ENCODE measurements at places on chromosomes 13 and 19. TPM values are rescaled to one million over a fixed set of nuclear protein-coding genes. Genes with fewer than 3 reads are reported as not detected.
A peak's percentile ranks its signal among the peaks of the same experiment; 100 is the strongest.

Gene MATK
- 1.7 TPM for total RNA-seq

Gene CEACAM4
- not detected for total RNA-seq

Gene NMRK2
- total RNA-seq = not detected

Gene CGB1
- not detected for total RNA-seq

Gene SYT3
- total RNA-seq = not detected

- H3K27me3 ChIP-seq = peaks cover 31% of the 10 kb centered on the region
- DNase-seq = no peak
- H3K4me3 ChIP-seq = peak overlapping the region; percentile 70
- H3K4me1 ChIP-seq = peaks cover 27% of the 10 kb centered on the region
Measured at GRCh38 chr13:99746637-99747402, 224.7 kb downstream of the ZIC5 start.

- no peak for DNase-seq
- H3K36me3 ChIP-seq = no peaks in the 10 kb centered on the region
- no peak overlapping the region for H3K4me3 ChIP-seq
- H3K4me1 ChIP-seq = no peaks in the 10 kb centered on the region
Measured at GRCh38 chr13:108927615-108928014, 298.2 kb downstream of the MYO16 start.

- H3K4me1 ChIP-seq = no peaks in the 10 kb centered on the region
- no peak for DNase-seq
- no peak overlapping the region for H3K4me3 ChIP-seq
- no peaks in the 10 kb centered on the region for H3K27me3 ChIP-seq
- H3K36me3 ChIP-seq = peaks cover 5% of the 10 kb centered on the region
- H3K27ac ChIP-seq = no peak overlapping the region
Measured at GRCh38 chr13:95247171-95247570, 54.1 kb downstream of the ABCC4 start.

- no peak overlapping the region for H3K27ac ChIP-seq
- H3K4me3 ChIP-seq = no peak overlapping the region
- no peak for DNase-seq
- H3K27me3 ChIP-seq = peaks cover 35% of the 10 kb centered on the region
- H3K36me3 ChIP-seq = no peaks in the 10 kb centered on the region
Measured at GRCh38 chr13:112446867-112447266, 70.7 kb downstream of the SPACA7 start.

GRCh38 chr19:16970821-16971220 is 55.8 kb downstream of the CPAMD8 start:
- no peaks in the 10 kb centered on the region for H3K27me3 ChIP-seq
- peaks cover 21% of the 10 kb centered on the region for H3K36me3 ChIP-seq
- H3K4me3 ChIP-seq = no peak overlapping the region
- H3K4me1 ChIP-seq = no peaks in the 10 kb centered on the region
- H3K27ac ChIP-seq = no peak overlapping the region
- DNase-seq = no peak

- peaks cover 3% of the 10 kb centered on the region for H3K27me3 ChIP-seq
- no peak overlapping the region for H3K4me3 ChIP-seq
Measured at GRCh38 chr19:41552558-41552957, 23.4 kb upstream of the CEACAM21 start.

- no peak overlapping the region for H3K4me3 ChIP-seq
- peaks cover 13% of the 10 kb centered on the region for H3K27me3 ChIP-seq
- DNase-seq = no peak
- H3K36me3 ChIP-seq = no peaks in the 10 kb centered on the region
- no peak overlapping the region for H3K27ac ChIP-seq
- H3K4me1 ChIP-seq = peaks cover 3% of the 10 kb centered on the region
Measured at GRCh38 chr13:23960566-23961156, 63.4 kb upstream of the C1QTNF9B start.

GRCh38 chr13:66577358-66577757 is 652.8 kb downstream of the PCDH9 start:
- no peaks in the 10 kb centered on the region for H3K4me1 ChIP-seq
- no peak for DNase-seq
- H3K4me3 ChIP-seq = no peak overlapping the region
- peaks cover 1% of the 10 kb centered on the region for H3K36me3 ChIP-seq
- H3K27ac ChIP-seq = no peak overlapping the region
- peaks cover 9% of the 10 kb centered on the region for H3K27me3 ChIP-seq

- no peak overlapping the region for H3K4me3 ChIP-seq
- no peaks in the 10 kb centered on the region for H3K36me3 ChIP-seq
- no peak for DNase-seq
- H3K4me1 ChIP-seq = peaks cover 7% of the 10 kb centered on the region
- no peak overlapping the region for H3K27ac ChIP-seq
Measured at GRCh38 chr13:34474187-34474868, 467.7 kb upstream of the NBEA start.

- peak overlapping the region; percentile 97 for H3K4me3 ChIP-seq
- peak overlapping the region; percentile 90 for H3K27ac ChIP-seq
- H3K4me1 ChIP-seq = peaks cover 30% of the 10 kb centered on the region
- no peak for DNase-seq
- H3K36me3 ChIP-seq = no peaks in the 10 kb centered on the region
Measured at GRCh38 chr19:56141417-56141993, 418 bp downstream of the ZNF444 start.

GRCh38 chr13:73576291-73576690 is 517.5 kb downstream of the KLF5 start:
- H3K36me3 ChIP-seq = no peaks in the 10 kb centered on the region
- H3K4me3 ChIP-seq = no peak overlapping the region
- no peaks in the 10 kb centered on the region for H3K27me3 ChIP-seq
- H3K27ac ChIP-seq = no peak overlapping the region
- no peaks in the 10 kb centered on the region for H3K4me1 ChIP-seq

DNA sequence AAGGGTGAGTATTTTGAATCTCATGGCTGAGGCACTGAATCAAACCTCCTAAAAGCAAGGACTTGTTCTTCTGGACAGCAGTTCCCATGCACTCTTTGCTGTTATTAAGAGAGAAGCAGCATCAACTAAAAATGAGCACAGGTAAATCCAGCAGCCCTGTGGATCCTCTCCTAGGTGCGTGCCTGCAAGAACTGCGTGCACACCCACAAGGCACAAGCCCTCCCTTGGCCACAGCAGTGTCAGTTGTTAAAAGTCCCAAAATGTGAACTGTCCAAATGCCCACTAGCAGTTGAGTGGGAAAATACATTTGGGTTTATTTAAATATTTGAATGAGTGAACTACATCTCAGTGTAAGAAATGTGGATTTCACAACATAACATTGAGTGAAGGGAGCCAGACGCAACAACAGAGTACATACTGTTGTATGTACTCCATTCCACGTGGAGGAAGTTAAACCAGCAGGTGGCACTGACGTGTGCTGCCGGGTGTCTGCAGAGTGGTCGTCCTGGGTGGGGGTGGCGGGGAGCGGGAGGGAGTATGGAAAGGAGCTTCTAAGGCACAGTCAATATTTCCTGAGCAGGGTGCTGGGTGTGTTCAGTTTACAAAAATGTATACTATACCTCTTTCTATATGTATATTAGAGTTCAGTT is 266.4 kb downstream of the NALCN start:
- H3K4me1 ChIP-seq = peaks cover 4% of the 10 kb centered on the region
- no peaks in the 10 kb centered on the region for H3K36me3 ChIP-seq
- peaks cover 36% of the 10 kb centered on the region for H3K27me3 ChIP-seq
- H3K4me3 ChIP-seq = no peak overlapping the region

DNA sequence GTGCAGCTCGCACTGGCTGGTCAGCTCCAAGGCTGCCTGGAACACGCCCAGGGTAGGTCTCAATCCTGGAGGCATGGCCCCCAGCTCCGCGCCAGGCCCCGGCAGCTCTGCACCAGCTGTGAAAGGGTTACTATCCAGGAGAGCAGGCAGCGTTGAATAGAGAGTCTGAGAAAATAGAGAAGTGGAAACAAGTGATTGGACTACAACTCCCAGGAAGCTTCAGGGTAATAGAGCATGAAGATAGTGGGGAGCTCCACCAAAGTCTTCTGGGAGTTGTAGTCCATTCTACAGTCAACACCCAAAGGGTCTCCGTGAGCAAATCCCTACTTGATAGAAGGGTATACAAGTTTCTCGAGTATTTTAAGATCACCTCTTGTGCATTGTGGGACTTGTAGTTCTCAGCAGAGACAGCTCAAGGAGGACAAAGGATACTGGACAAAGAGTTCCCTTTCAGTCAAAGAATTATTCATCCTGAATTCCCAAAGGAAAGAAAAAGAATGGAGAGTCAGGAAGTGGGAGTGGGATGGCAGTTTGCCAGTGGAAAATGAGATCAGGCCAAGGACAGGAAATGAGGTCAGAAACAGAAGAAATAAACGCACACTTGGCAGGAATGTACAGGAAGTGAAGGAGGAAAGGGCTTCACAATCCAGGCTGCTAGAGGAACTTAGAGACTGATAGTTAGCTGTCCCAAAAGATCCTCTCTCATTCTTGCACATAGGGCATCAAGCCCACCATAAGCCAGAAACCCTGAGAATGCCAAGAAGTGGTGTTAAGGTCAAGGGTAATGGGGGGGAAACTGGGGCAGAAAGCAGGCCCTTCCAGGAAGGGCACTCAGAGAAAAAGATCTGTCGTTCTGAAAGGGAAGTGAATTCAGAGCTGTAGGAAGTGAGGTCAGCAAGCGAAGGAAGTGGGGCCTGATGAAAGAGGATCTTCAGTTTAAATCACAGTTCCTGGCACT is 5.5 kb upstream of the MAMSTR start:
- no peak for DNase-seq
- peak overlapping the region; percentile 55 for H3K27ac ChIP-seq
- peaks cover 18% of the 10 kb centered on the region for H3K4me1 ChIP-seq
- no peaks in the 10 kb centered on the region for H3K27me3 ChIP-seq
- peak overlapping the region; percentile 69 for H3K4me3 ChIP-seq
- peaks cover 9% of the 10 kb centered on the region for H3K36me3 ChIP-seq

GRCh38 chr19:42281146-42281826 is 12.2 kb downstream of the CIC start:
- peak overlapping the region; percentile 87 for H3K4me3 ChIP-seq
- no peaks in the 10 kb centered on the region for H3K36me3 ChIP-seq
- no peaks in the 10 kb centered on the region for H3K27me3 ChIP-seq
- DNase-seq = no peak
- no peak overlapping the region for H3K27ac ChIP-seq

GRCh38 chr13:42686165-42686564 is 95.2 kb upstream of the FAM216B start:
- H3K4me1 ChIP-seq = no peaks in the 10 kb centered on the region
- no peak for DNase-seq
- H3K27ac ChIP-seq = no peak overlapping the region
- H3K27me3 ChIP-seq = peaks cover 5% of the 10 kb centered on the region

DNA sequence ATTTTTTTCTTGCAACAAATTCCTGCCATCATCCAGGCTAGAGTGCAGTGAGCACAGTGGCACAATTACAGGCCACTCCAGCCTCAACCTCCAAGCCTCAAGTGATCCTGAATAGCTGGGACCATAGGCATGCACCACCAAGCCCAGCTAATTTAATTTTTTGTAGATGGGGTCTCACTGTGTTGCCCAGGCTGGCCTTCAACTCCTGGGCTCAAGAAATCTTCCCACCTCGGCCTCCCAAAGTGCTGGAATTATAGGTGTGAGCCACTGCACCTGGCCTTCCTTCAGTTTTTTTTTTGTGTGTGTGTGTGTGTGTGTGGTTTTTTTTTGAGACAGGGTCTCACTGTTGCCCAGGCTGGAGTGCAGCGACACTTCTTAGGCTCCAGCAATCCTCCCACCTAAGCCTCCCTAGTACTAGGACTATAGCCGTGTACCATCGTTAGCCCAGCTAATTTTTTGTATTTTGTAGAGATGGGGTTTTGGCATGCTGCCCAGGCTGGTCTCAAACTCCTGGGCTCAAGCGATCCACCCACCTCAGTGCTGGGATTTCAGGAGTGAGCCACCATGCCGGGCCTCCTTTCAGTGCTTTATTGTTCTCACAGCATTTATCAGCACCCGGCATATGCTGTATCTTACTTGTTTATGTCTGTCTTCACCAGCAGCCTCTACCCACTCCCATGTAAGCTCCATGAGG is 5.9 kb upstream of the SRRM5 start:
- H3K4me3 ChIP-seq = no peak overlapping the region
- H3K27me3 ChIP-seq = no peaks in the 10 kb centered on the region
- peaks cover 9% of the 10 kb centered on the region for H3K36me3 ChIP-seq
- H3K27ac ChIP-seq = no peak overlapping the region
- DNase-seq = no peak
